Fibroblast of skin of left biceps (primary cell): ENCODE measurements at places on chromosomes 5 and 9.

GRCh38 chr5:2039180-2039531, 156.4 kb upstream of the IRX4 start:
- no peak for DNase-seq

DNA sequence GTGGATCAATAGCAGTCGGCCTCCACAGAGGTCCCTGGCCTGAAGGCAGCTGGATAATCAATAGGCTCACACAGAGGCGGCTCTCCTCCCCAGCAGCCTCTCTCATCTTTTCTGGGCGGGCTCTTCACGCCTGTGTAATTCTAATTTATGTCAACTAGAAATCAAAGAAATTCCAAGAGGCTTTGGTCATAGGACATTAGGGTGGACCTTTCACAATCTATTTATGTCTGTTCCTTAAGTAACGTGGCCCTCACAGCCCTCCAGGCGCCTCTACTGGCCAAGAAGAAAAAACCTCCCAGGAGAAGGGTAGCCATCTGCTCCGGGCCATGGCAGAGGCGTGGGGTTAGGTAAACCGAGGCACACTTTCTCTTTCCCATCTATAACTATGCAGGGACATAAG, 205.1 kb upstream of the EFNA5 start:
- no peak for DNase-seq

GRCh38 chr9:22119522-22120158, 110.5 kb upstream of the CDKN2B start:
- DNase-seq: no peak

DNA sequence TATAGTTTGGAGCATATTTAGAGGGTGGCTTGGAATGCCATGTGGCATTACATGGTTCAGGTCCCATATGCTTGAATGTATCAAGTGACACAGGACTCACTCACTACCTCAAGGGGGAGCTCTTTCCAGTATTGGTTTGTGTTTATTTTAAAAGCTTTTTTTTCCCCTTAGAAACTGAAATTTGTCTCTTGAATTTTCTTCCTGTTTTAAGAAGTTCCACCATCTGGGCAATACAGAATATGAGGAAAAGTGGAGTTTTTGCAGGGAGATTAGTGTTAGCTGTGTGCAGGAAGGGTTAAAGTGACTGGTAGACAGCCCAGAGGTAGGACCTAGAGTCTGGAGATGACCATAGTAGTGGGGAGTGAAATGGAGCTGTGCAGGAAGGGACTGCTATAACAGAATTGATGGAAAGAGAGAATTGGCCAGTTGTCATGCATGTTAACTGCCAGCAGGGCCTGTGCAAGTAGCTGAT, 36.6 kb downstream of the CTNNA1 start:
- DNase-seq: no peak
